ENCODE measurements at places on chromosomes 16 and 17. TPM values are rescaled to one million over a fixed set of nuclear protein-coding genes. Genes with fewer than 3 reads are reported as not detected.

Gene TBX21
- not detected for total RNA-seq

Gene TEX19
- total RNA-seq = not detected

Gene SLFN12L
- under 0.01 TPM for total RNA-seq

Gene TSPAN10
- 2.0 TPM for total RNA-seq

Gene MFAP4
- 11.0 TPM for total RNA-seq

Gene PLCG2
- 0.08 TPM for total RNA-seq
